ENCODE measurements at places on chromosomes 7 and 10. TPM values are rescaled to one million over a fixed set of nuclear protein-coding genes. Genes with fewer than 3 reads are reported as not detected.

- H3K4me3 ChIP-seq, result no peak overlapping the region
- peaks cover 27% of the 10 kb centered on the region for H3K4me1 ChIP-seq
- DNase-seq, result no peak
- peaks cover 16% of the 10 kb centered on the region for H3K36me3 ChIP-seq
- no peaks in the 10 kb centered on the region for H3K27me3 ChIP-seq
- no peak overlapping the region for H3K27ac ChIP-seq
Observed at GRCh38 chr7:150327308-150327707, 4.0 kb upstream of the ACTR3C start.

GRCh38 chr7:129739427-129739826, 127.9 kb downstream of the NRF1 start:
- DNase-seq, result no peak
- peaks cover 1% of the 10 kb centered on the region for H3K4me1 ChIP-seq
- peaks cover 4% of the 10 kb centered on the region for H3K27me3 ChIP-seq
- H3K36me3 ChIP-seq, result peaks cover 6% of the 10 kb centered on the region
- H3K4me3 ChIP-seq, result no peak overlapping the region
- H3K27ac ChIP-seq, result no peak overlapping the region

DNA sequence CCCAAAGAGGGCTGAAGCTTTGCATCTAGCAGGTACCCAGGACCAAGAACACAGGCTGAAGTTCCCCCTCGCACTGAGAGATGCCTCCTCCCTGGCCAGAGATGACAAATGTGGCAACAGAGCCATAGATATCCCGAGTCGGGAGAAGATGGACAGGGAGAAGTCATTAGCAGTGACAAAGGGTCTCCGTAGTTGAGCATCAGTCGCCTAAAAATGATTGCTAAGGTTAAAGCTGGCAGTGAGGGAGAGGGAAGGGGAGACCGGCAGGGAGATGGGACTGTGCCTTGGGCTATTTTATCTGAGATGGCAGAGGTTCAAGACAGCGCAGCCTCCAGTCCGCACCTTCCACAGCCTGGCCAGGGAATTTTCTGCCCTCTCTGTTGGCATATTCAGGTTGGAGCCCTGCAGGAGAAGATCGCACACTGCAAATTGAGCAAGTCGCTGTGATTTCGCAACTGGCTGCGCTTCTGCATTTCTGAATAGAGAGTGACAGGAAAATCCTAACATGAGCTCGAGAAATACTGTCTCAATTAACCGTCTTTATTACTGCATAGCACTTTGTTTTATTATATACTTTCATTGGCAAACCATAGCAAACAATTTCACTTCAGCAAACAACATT, 238.9 kb upstream of the GPR26 start:
- peaks cover 1% of the 10 kb centered on the region for H3K4me1 ChIP-seq
- no peak for DNase-seq
- no peak overlapping the region for H3K4me3 ChIP-seq
- no peak overlapping the region for H3K27ac ChIP-seq
- peaks cover 2% of the 10 kb centered on the region for H3K27me3 ChIP-seq

DNA sequence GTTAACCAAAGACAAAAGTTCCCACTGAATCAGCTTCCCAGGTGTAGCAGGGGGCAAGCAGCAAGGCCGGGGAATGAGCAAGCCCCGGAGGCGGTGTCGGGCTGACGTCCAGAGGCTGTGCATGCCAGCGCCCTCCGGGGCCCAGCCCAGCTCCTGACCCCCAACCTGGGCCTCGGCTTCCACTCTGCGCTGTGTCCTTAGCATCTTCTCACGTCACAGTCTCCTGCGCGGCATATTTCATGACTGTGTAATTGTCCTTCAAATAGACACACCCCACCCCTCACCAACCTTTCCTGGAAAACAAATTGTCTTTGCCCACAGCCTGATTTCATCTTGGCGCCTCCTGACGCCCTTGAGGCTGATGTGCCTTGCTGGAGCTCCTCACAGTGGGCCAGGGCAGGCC, 133.5 kb downstream of the RGS10 start:
- DNase-seq, result no peak
- no peaks in the 10 kb centered on the region for H3K27me3 ChIP-seq
- H3K4me1 ChIP-seq, result no peaks in the 10 kb centered on the region
- no peaks in the 10 kb centered on the region for H3K36me3 ChIP-seq

- no peak for DNase-seq
- H3K4me1 ChIP-seq, result no peaks in the 10 kb centered on the region
- no peak overlapping the region for H3K4me3 ChIP-seq
- H3K27ac ChIP-seq, result no peak overlapping the region
- H3K36me3 ChIP-seq, result no peaks in the 10 kb centered on the region
Observed at GRCh38 chr10:95133997-95134396, 60.0 kb upstream of the ACSM6 start.

- no peak for DNase-seq
- no peaks in the 10 kb centered on the region for H3K36me3 ChIP-seq
- no peaks in the 10 kb centered on the region for H3K27me3 ChIP-seq
- H3K27ac ChIP-seq, result no peak overlapping the region
Observed at GRCh38 chr10:71527135-71527534, 130.4 kb downstream of the CDH23 start.

- H3K4me3 ChIP-seq, result peak overlapping the region; percentile 77
- H3K27me3 ChIP-seq, result peaks cover 6% of the 10 kb centered on the region
- H3K27ac ChIP-seq, result no peak overlapping the region
- H3K4me1 ChIP-seq, result peaks cover 32% of the 10 kb centered on the region
Observed at GRCh38 chr7:141071260-141071854, 2.5 kb upstream of the TMEM178B start.

- no peaks in the 10 kb centered on the region for H3K27me3 ChIP-seq
- no peak for DNase-seq
- no peak overlapping the region for H3K4me3 ChIP-seq
- H3K27ac ChIP-seq, result peak overlapping the region; percentile 60
Observed at GRCh38 chr10:17561111-17561510, 56.1 kb downstream of the HACD1 start.

- H3K27me3 ChIP-seq, result peaks cover 3% of the 10 kb centered on the region
- no peaks in the 10 kb centered on the region for H3K36me3 ChIP-seq
- no peaks in the 10 kb centered on the region for H3K4me1 ChIP-seq
- DNase-seq, result no peak
- no peak overlapping the region for H3K27ac ChIP-seq
- H3K4me3 ChIP-seq, result no peak overlapping the region
Observed at GRCh38 chr7:111931958-111932357, 274.2 kb downstream of the DOCK4 start.

GRCh38 chr10:33519130-33519860, 184.8 kb upstream of the NRP1 start:
- DNase-seq, result no peak
- H3K27ac ChIP-seq, result no peak overlapping the region
- peaks cover 4% of the 10 kb centered on the region for H3K36me3 ChIP-seq
- peaks cover 10% of the 10 kb centered on the region for H3K27me3 ChIP-seq
- H3K4me1 ChIP-seq, result no peaks in the 10 kb centered on the region

- no peak overlapping the region for H3K4me3 ChIP-seq
- H3K36me3 ChIP-seq, result no peaks in the 10 kb centered on the region
- no peak for DNase-seq
- peaks cover 5% of the 10 kb centered on the region for H3K27me3 ChIP-seq
Observed at GRCh38 chr10:122338609-122339441, 35.7 kb upstream of the PLEKHA1 start.

DNA sequence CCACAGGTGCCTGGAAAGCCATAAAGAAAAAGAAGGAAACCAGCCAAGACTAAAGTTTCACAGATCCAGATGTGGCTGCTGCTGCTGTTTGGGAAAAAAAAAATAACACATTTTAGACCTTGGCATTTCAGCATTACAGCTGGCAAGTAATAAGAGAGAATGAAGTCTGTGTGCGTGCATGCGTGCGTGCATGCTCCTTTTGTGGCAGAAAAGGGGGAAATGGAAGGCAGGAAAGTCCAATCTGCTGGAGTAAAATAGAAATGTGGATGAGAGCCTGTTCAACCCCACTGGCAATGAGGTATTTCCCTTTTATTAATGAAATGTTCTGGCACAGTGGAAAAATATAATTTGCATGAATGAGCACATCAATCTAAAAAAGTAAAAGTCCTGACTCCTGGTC, 137.0 kb upstream of the SEMA3A start:
- H3K4me1 ChIP-seq, result no peaks in the 10 kb centered on the region
- peaks cover 2% of the 10 kb centered on the region for H3K27me3 ChIP-seq
- no peak overlapping the region for H3K27ac ChIP-seq
- no peak overlapping the region for H3K4me3 ChIP-seq
- H3K36me3 ChIP-seq, result no peaks in the 10 kb centered on the region

DNA sequence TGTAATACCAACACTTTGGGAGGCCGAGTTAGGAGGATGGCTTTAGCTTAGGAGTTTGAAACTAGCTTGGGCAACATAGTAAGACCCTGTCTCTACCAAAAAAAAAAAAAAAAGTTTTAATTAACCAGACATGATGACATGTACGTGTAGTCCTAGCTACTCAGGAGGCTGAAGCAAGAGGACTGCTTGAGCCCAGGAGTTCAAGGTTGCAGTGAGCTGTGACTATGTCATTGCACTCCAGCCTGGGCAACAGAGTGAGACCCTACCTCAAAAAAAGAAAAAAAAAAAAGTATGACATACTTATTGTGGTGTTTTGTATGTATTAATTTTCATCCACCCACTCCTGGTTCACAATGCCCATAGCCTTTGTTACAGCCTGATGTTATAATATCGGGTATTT, 69.7 kb downstream of the GSAP start:
- peaks cover 11% of the 10 kb centered on the region for H3K36me3 ChIP-seq
- H3K4me1 ChIP-seq, result peaks cover 43% of the 10 kb centered on the region
- H3K4me3 ChIP-seq, result no peak overlapping the region
- peaks cover 2% of the 10 kb centered on the region for H3K27me3 ChIP-seq

DNA sequence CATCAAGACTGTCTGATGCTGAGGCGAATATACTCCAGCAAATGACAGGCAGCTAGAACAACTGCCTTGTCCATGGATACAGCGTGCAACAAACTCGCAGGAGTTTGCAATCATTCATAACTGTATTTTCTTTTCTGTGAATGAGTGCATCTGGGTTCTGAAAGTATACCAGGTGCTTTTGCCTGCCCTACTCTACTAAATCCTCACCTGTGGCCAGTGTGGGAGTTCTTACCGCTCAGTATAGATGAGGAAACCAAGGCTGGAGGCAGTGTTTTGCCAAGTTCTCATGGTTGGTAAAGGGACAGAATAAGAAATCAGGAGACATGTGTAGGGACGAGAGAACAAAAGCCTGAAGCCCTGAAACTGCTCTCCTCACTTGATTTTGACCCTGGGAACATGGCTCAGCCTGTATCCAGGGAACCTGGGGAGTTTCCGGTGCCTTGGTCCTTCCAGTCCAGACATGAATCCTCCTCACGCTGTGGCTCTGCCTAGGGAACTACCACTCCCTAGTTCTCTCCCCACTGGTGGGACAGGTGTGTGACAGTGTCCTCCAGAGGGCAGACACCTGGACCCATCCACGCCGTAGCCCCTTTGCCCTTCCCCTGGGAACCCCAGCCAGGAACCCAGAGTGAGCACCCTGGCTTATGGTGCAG, 142.0 kb downstream of the CDH23 start:
- no peak for DNase-seq
- H3K4me3 ChIP-seq, result no peak overlapping the region
- no peaks in the 10 kb centered on the region for H3K4me1 ChIP-seq
- H3K27ac ChIP-seq, result no peak overlapping the region

GRCh38 chr7:113521468-113521867, 397.3 kb downstream of the PPP1R3A start:
- no peaks in the 10 kb centered on the region for H3K27me3 ChIP-seq
- no peak overlapping the region for H3K27ac ChIP-seq
- DNase-seq, result no peak
- no peaks in the 10 kb centered on the region for H3K36me3 ChIP-seq

DNA sequence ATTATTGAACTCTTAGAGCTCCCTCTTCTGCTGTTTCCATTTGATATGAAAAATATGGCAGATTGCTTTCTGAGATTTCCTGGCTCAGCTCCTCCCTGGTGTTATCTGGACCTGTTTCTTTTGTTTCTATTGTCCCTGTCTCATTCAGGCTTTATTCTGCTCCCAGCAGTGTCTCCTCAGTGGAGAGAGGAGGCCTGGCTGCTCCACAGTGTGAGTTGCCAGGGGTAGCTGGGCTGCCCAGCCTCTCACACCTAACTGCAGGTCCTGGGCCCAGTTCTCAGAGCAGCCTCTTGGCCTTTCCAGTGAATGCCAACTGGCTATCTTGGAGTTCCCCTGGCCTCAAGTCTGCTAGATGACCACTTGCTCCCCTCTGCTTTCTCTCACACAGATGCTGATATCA, 127.0 kb downstream of the VPS41 start:
- DNase-seq, result no peak
- H3K27me3 ChIP-seq, result no peaks in the 10 kb centered on the region
- H3K4me1 ChIP-seq, result no peaks in the 10 kb centered on the region
- H3K27ac ChIP-seq, result no peak overlapping the region

DNA sequence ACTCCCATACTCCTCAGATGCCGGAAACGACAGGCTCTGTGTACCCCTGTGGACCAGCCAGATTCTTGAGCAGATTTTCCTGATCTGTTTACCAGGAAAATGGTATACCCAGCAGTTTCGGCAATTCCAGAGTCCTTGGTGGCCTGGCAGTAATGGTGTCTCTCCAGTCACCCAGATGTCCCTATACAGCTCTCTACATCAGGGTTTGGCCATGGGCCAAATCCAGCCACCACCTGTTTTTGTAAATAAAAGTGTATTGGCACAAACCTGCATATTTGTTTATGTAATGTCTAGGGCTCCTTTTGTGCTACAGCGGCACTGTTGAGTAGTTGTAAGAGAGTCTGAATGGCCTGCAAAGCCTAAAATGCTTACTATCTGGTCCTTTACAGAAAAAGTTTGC, 491.3 kb downstream of the RPS24 start:
- H3K4me3 ChIP-seq, result no peak overlapping the region
- H3K27ac ChIP-seq, result no peak overlapping the region
- H3K27me3 ChIP-seq, result no peaks in the 10 kb centered on the region
- H3K4me1 ChIP-seq, result no peaks in the 10 kb centered on the region

DNA sequence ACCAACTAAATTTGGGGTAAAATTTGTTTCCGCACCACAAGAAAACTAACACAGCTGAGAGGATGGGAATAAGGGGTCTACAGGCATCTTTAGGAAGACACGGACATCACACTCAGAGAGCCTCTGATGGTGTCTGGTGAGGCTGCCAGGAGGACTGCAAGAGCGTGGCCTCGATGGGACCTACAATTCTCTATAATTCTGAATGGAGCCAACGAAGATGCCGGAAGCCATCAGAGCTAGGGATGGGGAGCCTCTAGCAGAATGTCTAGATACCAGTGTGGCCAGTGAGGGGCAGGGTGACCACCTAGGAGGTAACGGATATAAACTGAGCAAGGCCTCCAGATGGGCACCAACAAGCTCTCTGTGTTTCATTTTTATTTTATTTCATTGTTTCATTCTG, 7.5 kb downstream of the GRID1 start:
- no peak overlapping the region for H3K4me3 ChIP-seq
- DNase-seq, result no peak
- H3K27me3 ChIP-seq, result peaks cover 7% of the 10 kb centered on the region
- no peak overlapping the region for H3K27ac ChIP-seq
- peaks cover 16% of the 10 kb centered on the region for H3K4me1 ChIP-seq
- no peaks in the 10 kb centered on the region for H3K36me3 ChIP-seq

NPY4R2 gene
- polyA plus RNA-seq, result not detected

ELMO1 gene
- 31.9 TPM for polyA plus RNA-seq

SRRM3 gene
- not detected for polyA plus RNA-seq

RARRES2 gene
- polyA plus RNA-seq, result not detected

SPDYE16 gene
- 0.18 TPM for polyA plus RNA-seq
